Fibroblast of lung (primary cell): ENCODE measurements at places on chromosomes 5 and 9. TPM values are rescaled to one million over a fixed set of nuclear protein-coding genes. Genes with fewer than 3 reads are reported as not detected.

DNA sequence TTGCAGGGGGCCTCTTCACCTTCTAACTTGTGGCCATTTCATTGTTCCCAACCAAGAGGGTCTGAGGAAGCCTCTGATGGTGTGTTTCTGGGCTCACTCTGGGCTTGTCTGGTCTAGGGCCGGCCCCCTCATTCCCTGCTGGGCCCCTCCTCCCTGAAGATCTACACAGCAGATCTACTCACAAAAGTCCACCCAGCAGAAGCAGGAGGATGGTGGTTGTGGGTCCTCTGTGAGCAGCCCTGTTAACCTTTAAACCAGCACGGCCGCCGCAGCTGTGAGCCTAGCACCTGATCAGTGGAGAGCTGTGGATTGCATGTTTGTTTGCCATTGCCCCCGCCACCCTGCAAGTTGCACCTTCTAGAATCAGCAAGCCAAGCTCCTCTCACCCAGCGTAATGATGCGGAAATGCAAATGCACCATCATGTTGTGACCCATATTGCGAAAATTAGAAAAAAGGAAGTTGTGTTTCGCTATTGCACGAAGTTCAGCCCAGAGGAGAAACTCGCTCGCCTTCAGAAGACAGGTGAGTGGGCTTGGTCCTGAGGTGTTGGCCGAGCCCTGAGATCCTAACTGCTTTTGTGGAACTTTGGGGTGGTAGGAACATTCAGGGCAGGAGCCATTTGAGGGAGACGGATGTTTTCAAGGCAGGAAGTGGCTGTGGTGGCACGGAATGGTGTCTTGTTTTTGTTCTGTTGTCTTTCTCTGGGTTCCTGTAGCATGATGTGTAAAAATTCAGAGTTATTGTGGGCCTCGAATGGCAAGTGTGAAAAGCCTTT is 16.7 kb downstream of the FGD3 start:
- no peak for DNase-seq

DNA sequence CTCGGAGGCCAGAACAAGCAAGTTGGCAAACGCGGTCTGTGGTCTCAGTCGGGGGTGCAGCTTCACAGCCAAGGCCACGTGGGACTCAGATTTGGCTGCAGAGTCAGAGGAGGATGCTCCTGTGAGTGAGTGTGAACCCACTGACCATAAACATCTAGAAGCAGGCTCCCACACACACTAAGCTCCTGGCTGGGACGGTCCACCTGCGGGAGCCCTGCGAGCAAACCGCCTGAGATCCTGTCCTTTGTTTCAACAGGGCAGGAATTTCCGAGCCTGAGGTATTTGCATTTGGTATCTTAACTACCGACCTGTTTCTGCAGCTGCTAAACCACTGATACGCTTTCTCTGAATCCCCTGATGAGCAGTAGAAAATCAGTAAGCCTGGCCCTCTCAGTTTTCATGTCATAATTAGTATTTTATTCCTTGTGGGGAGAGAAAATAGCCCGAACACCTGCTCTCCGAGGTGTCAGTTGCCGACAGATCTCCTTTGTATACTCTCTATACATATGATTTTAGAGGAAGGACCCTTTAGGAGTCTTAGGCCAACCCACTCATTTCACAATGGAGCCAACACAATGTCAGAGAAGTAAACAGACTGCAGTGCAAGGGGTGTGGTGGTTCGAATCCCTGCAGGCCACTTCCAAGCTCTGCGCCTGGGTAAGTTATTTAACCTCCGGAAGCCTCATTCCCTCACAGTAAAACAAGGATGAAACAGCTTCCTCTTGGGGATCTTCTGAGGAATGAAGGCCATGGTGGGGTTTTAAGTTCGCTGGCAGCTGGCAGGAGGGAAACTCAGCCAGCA is 40.9 kb upstream of the PWWP2A start:
- DNase-seq = no peak

DNA sequence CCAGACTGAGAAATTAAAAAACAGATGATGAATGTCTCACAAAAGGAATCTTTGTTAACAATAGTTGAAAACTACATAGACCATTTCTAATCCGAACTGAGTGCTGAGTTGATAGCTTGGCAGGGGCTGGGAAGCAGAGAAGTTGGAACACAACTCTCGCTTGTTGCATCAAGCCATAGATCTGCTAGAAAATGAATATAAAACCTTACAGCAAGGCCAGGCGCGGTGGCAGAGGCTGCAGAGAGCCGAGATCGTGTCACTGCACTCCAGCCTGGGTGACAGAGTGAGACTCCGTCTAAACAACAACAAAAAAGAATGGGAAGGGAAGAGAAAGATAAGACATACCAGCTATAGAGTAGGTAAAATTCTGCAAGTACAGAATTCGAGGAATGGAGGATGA is 28.0 kb upstream of the SPZ1 start:
- no peak for DNase-seq

DNA sequence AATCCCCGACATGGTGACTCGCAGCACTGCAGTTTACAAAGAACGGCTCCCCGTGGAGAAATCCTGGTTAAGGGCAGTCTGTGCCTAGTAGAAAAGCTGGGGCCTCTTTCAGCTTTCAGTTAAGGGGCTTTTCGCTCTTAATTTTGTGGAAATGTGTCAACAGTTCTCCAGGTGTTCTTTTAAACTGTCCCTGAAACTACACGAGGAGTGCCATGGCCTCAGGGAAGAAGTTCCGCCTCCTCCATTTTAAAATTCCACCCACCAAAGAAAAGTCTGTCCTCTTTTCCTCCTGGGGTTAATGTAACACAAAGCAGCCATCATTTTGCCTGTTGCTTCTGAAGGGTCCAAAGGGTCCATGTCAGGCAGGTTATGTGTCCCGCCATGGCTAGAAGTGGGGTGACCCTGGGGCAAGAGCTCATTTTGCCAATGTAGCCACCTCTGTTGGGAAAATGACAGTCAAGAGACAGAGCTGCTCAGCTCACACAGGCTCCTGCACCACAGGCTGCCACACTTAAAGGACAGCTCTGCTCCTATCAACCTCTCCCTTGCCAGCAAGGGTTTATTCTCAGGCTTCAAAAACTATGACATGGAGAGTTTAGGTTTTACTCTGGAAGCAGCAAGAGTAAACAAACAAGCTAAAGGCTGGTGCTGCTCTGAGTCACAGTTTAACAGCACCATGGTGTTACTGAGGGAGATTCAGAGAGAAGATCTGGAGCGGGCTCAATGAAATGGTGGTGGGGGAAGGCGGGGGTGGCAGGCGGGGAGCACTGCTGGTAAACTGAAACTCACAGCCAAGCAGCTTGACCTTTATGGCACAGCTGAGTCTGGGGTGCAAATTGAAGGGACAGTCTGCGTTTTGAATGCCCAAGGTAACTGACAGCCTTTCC is 3.2 kb downstream of the WHRN start:
- DNase-seq = peak; percentile 60

- no peak for DNase-seq
Observed at GRCh38 chr9:21687351-21687750, 115.1 kb upstream of the MTAP start.

DNA sequence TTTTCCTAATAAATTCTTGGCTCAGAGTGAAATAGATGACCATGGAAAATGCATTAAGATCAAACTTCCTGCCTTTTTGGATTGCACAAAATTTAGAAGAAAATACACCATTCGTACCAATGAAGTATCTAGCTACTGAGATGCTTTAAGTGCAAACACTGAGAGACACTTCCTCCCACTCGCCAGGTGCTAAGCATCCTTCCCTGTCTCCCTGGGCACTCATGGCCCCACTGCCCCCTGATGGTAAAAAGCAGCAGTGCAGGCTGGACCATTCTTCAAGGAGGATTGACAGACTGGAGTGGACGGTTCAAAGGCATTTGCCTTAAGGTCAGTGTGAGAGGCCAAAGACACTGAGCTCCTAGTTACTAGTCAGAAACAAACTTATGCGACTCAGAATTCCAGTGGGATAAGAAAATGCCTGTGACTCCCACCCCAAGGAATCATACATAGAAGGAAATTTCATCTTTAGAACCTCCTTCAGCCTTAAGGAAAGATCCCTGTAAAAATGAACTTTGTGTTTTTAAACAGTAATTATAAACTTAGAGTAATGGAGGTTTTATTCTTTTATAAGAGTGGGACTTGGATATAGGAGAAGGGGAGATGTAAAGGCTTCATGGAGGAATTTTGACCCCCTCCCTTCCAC is 86.0 kb upstream of the SLC30A5 start:
- peak; percentile 44 for DNase-seq

DNA sequence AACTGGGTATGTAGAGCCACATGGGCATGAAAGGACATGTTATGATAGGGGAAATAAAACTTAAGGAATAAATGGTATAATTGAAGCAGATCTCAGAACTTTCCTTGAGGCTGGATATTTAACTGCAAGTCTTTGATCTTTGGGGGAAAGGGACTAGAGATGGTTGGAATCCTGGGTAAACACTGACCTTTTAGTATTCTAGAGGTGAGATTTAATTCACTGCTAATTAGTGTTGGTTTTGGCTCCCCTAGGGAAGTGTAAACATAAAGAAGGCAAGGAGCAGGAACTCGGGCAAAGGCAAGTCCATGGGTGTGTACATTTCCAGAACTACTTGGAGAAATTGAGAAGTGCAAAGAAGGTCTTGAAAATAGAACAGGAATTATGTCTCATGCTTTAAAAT is 16.6 kb downstream of the NIM1K start:
- peak; percentile 58 for DNase-seq

DNA sequence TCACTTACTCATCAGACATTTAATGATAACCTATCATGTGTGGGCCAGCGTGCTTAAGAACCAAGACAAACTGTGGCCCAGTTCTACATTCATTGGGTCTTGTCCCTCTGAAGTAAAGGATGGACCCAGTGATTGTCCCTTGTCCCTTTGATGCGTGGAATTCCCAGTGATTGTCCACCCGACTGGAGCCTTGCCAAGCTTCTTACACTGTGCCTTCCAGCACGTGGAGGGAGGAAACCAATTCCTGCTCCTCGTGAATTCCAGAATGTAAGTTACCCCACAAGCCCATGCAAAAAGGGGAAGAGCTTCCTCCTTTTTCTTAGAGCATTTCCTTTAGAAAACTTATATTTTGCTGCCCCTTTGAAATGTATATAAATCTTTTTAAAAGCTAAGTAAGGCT is 7.9 kb downstream of the CKMT2 start:
- no peak for DNase-seq

GRCh38 chr5:68181039-68181599 is 34.4 kb upstream of the PIK3R1 start:
- DNase-seq = no peak

GRCh38 chr5:135186662-135187522 is 152.9 kb upstream of the PITX1 start:
- DNase-seq = no peak

DNA sequence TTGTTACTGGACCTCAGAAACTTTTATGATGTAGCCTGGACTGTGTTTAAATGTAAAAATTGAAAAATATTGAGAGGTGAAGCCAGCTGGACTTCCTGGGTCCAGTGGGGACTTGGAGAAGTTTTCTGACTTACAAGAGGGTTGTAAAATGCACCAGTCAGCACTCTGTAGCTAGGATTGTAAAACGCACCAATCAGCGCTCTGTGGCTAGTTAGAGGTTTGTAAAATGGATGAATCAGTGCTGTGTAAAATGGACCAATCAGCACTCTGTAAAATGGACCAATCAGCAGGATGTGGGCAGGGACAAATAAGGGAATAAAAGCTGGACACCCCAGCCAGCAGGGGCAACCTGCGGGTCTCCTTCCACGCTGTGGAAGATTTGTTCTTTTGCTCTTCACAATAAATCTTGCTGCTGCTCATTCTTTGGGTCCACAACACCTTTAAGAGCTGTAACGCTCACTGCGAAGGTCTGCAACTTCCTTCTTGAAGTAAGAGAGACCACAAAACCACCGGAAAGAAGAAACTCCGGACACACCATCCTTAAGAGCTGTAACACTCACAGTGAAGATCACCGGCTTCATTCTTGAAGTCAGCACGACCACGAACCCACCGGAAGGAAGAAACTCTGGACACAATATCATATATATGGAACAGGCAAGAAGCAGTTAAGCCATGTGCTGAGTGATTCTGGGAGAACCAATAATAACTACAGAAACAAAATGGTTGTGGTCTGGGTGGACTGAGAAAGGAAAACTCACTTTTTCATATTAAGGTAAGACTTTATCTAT is 201.3 kb downstream of the GABRG2 start:
- DNase-seq = no peak

Gene FYB1
- not detected in 2 replicates for polyA plus RNA-seq

Gene FAM78A
- 0.26 and 0.40 TPM in 2 replicates for polyA plus RNA-seq

Gene CSF2
- 0.09 and 0.71 TPM in 2 replicates for polyA plus RNA-seq

Gene OR2V1
- polyA plus RNA-seq = not detected in 2 replicates

Gene WDR70
- polyA plus RNA-seq = 27.6 and 31.4 TPM in 2 replicates
